ENCODE measurements at places on chromosomes 6 and 20.
A peak's percentile ranks its signal among the peaks of the same experiment; 100 is the strongest.

GRCh38 chr6:43076464-43077332 lies 584 bp downstream of the PTK7 start:
- DNase-seq: peak; percentile 68

- DNase-seq: no peak
Observed at GRCh38 chr20:21862259-21862946, 156.9 kb downstream of the PAX1 start.

- no peak for DNase-seq
Observed at GRCh38 chr6:92297101-92297500, 1122.3 kb downstream of the EPHA7 start.

- DNase-seq: no peak
Observed at GRCh38 chr6:154572556-154572955, 62.1 kb upstream of the CNKSR3 start.

GRCh38 chr20:15703171-15703911 lies 869.9 kb downstream of the KIF16B start:
- peak; percentile 88 for DNase-seq

- no peak for DNase-seq
Observed at GRCh38 chr6:4125500-4125899, 9.9 kb downstream of the ECI2 start.

DNA sequence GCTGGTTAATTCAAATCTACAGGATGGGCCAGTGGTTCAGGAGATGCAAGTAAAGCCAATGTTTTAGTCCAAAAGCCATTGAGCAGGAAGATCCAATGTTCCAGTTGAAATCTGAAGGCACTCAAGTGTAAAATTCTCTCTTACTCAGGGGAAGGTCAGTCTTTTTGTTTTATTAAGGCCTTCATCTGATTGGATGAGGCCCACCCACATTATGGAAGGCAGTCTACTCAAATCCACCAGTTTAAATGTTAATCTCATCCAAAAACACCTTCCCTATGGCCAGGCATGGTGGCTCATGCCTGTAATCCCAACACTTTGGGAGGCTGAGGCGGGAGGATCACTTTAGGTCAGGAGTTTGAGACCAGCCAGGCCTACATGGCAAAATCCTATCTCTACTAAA lies 31.3 kb upstream of the BEND6 start:
- no peak for DNase-seq

DNA sequence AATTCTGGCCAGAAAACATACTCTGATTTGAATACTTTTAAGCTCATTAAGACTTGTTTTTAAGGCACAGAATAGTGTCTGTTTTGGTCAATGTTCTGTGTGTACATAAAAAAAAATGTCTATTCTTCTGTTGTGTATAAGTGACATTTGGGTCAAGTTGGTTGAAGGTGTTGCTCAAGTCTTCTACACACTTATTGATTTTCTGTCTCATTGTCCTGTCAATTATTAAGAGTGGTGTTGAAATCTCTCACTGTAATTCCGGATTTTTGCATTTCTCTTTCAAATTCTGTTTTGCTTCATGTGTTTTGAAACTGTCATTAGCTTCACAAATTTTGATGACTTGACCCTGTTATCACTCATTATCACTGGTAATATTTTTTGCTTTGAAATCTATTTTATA lies 37.5 kb upstream of the EPM2A start:
- no peak for DNase-seq

DNA sequence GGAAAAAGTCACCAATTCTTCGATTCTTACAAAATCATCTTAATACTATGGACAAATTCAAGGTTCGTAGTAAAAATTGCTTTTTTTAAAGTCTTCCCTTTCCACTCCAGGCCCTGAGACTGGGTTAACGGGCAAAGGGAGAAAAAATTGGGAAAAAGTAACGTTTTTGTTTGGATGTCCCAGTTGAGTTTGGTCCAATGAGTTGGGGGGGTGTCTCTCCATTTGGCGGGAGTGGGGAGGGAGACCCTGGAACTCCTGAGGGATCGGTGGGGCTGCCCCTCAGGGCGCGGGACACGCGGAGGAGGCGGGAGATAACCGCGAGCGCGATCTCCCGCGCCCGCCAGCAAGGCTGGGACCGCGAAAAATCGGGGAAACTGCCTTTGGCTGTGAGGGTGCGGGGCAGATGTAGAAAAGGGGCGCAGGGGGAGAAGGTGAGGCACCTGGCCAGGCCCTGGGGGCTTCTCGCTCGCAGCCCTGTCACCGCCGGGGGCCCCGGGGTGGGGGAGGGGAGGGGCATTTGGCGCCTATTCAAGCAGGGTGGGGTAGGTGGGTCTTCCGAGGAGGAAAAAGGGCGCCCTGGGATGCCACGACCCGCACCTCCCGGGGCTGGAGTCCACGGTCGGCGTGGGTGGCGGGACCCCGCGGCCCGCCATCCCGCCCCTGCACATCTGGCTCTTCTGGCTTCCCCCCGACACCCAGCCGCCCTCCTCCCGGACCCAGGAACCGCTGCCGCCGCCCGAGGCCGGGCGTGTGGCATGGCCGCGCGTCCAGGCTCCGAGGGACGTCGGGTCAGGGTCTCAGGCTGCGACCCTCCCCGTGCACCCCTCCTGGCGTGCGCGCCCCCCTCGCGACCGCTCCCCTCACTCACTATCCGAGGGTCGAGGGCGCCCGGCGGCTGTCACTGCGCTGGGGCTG lies 595 bp downstream of the FBXO5 start:
- no peak for DNase-seq
